ENCODE measurements at places on chromosomes 3 and 15.

- no peak for DNase-seq
Observed at GRCh38 chr3:119628390-119628789, 30.7 kb downstream of the PLA1A start.

- DNase-seq = no peak
Observed at GRCh38 chr3:65508750-65509422, 529.8 kb downstream of the MAGI1 start.

DNA sequence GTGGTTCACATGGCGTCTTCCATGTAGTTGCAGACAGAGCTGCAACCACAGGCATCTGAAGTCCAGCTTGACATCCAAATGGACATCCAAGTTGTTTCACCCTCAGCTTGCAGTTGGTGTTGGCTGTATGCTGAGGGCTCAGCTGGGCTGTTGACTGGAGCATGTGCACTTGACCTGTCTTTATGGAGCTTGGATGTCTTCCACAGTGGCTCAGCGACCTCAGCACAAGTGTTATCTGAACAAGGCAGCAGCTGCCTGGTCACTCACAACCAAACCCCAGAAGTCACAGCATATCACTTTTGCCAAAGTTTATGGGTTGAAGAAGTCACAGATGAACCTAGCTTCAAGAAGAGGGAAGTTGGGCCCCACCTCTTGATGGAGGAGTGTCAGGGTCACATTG lies 92.9 kb downstream of the TPRA1 start:
- no peak for DNase-seq

GRCh38 chr3:53500165-53500777 lies 5.9 kb downstream of the CACNA1D start:
- DNase-seq = no peak

- DNase-seq = no peak
Observed at GRCh38 chr3:105518203-105518602, 151.5 kb downstream of the ALCAM start.

DNA sequence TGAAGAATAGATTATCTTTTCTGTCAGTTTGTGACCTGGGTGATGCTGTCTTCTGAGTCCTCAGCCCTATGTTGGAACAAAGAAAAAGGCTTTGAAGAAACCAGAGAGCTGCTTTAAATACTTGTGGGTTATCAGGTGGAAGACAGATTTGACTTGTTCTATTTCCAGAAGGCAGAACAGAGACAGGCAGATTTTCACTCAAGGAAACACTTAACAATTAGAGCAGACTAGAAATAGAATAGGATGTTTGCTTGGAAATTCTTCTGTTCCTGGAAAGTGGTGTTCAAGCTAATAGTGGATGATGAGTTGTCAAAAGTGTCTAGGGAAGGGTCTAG lies 219.4 kb downstream of the UBE2E2 start:
- DNase-seq = no peak

- no peak for DNase-seq
Observed at GRCh38 chr3:184663356-184663755, 48.5 kb downstream of the MAGEF1 start.

DNA sequence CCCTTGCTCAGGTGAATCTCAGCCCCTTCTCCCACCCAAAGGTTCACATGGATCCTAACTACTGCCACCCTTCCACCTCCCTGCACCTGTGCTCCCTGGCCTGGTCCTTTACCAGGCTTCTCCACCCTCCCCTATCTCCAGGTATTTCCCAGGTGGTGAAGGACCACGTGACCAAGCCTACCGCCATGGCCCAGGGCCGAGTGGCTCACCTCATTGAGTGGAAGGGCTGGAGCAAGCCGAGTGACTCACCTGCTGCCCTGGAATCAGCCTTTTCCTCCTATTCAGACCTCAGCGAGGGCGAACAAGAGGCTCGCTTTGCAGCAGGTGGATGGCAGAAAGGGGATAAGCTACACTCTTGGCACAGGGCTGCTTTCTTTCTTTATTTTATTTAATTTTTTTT lies 4.5 kb downstream of the FAM131A start:
- DNase-seq = no peak
